Stimulated activated CD8-positive, alpha-beta memory T cell treated with anti-CD3 and anti-CD28 coated beads, Interleukin-7, amount 100 ng/mL, for 24 hours (primary cell): ENCODE measurements at places on chromosomes 11 and 22.

GRCh38 chr11:128394431-128395089 is 192.8 kb downstream of the ETS1 start:
- no peak for DNase-seq

GRCh38 chr22:50251477-50252081 is 514 bp upstream of the HDAC10 start:
- no peak for DNase-seq

- no peak for DNase-seq
Observed at GRCh38 chr11:33936725-33937604, 45.1 kb upstream of the LMO2 start.

DNA sequence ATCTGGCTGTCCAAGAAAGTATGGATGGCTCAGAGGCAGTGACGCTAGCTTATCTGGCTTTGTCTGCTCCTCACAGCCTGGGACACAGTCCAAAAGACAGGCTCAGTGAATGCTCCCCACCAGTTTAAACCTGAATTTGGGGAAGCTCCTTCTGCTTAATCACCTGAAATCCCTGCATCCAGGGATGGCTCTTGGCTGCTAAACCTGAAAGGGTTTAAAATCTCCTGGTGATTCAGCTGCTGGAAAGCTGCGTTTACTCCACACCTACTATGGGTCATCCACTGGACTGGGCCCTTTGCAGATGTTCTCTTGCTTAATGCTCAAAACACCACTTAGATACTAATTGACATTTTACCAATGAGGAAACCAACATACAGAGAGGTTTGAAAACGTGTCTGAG is 302.0 kb upstream of the NARS2 start:
- DNase-seq: no peak

GRCh38 chr11:79406376-79406775 is 34.5 kb downstream of the TENM4 start:
- no peak for DNase-seq

GRCh38 chr11:130092661-130093060 is 23.0 kb downstream of the APLP2 start:
- no peak for DNase-seq

GRCh38 chr11:26974996-26975395 is 18.9 kb upstream of the FIBIN start:
- no peak for DNase-seq

DNA sequence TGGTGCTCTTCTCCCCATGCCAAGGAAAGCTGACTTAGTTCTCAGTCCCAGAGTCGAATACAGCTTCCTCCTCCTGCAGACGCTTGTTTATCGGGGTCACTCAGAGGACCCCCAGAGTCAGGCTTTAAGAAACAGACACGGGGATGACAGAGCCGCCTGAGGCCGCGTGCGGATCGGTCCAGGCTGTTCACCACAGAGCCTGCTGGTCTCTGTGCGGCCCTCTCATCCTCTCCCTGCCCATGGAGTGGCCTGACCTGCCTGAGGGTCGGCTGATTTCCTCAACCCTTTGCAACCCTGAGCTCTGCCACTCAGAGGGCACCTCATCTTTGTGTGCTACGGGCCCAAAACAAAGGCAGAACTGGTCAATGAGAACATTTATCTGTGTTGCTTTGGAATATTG is 2.1 kb downstream of the GAL start:
- no peak for DNase-seq

GRCh38 chr22:31917227-31917921 is 27.0 kb upstream of the YWHAH start:
- no peak for DNase-seq

- no peak for DNase-seq
Observed at GRCh38 chr11:59178402-59178801, 6.5 kb downstream of the DTX4 start.

- DNase-seq: no peak
Observed at GRCh38 chr22:29302402-29302680, 4.1 kb upstream of the GAS2L1 start.

DNA sequence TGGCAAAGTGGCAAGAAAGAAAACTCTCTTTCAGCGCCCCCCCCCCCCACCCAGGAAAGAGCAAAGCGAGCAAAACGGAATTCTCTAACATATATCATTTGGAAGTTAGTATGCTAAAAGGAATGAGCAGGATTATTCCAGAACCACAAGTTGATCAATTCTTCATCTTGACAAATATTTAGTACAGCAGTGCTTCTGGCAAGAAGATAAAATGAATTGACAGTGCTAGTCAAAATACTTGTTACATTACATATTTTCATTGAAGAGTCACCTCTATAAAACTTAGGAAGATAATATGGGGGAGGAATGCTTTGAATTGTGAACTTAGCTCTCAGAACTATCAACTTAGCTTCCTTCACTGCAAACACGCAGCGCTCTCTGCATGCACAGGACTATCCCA is 377.4 kb downstream of the DYNC2H1 start:
- DNase-seq: no peak

GRCh38 chr22:35839841-35840301 is 122.2 kb downstream of the APOL5 start:
- DNase-seq: no peak

DNA sequence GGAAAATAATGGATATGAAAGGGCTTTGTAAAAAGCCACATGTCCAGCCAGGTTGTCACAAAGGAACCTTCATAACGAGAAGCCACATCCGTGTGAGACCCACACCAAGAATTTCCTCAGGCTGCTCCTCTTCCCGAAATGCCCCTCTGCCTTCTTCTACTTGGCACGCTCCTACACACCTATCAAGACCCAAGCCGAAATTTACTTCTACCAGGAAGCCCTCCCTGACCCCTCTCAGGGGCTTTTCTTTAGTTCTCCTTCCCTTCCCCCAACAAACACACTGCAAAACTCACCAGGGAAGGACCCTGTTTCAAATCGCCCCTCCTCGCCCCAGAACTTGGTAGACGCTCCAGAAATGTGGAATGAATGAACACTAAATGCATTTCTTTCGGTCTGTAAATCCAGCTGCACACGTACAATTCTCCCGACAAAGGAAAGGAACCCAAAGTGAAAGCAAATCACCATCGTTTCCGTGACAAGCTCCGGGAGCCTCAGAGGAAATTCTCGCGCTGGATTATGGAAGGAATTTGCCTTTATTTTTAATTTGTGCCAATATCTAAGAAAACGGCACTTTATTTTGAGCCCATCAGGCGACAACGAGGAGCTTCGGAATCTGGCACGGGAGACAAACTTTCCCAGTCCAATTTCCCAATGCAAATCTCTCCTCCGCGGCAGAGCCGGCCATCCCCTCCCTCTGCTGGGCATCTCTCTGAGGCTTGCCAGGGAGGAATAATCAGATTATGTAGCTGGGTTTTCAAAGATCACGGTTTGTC is 13.2 kb upstream of the SHISAL1 start:
- no peak for DNase-seq
